ENCODE measurements at places on chromosomes 7 and 10.
A peak's percentile ranks its signal among the peaks of the same experiment; 100 is the strongest.

DNA sequence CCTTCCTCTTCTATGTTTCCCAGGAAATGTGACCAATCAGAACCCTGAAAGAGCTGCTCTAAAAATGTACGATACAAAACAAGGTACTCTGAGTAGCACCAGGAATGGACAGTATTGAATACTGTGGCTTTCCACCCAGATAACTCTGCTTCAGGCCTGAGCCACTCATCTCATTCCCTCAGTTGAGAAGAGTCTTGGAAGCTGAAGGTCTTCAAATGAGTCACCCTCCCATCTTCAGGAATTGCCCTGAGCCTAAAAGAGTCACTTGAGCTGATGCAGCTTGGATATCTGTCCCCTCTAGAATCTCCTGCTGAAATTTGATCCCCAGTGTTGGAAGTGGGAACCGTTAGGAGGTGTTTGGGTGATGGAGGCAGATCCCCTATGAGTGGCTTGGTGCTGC is 210.4 kb downstream of the DGKI start:
- no peak for DNase-seq

- DNase-seq: no peak
These were observed 2.5 kb downstream of the VOPP1 start for GRCh38 chr7:55569797-55570196.

DNA sequence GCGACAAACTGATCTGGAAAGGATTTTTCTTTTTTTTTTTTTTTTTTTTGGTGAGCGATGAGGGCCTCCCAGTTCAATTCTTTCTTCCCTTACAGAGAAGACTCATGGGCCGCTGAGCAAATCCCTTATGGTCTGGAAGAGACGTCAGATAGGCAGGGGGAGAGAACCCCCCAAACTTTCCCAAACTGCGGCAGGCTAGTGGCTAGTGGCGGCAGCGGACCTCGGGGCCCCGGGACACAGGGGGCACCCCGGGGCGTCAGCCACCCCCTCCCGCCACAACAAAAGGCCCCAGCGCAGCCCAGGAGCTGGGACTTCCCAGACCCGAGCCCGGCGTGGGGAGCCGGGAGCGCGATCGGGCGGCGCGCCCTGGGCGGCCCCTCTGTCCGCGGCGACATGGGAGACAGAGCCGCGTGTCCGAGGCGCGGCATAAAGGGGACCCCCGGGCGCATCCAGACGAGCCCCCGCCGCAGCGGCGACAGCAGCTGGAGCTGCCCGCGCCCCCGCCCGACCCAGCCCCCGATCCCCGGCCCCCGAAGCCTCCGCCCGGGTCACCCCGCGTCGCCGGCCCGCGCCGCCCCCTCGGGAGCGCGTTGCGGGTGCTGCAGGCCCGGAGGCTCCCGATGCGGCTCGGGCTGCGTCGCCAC is 755 bp downstream of the FAM171A1 start:
- DNase-seq: no peak

GRCh38 chr10:132861116-132861691 is 75.3 kb upstream of the NKX6-2 start:
- DNase-seq: no peak

DNA sequence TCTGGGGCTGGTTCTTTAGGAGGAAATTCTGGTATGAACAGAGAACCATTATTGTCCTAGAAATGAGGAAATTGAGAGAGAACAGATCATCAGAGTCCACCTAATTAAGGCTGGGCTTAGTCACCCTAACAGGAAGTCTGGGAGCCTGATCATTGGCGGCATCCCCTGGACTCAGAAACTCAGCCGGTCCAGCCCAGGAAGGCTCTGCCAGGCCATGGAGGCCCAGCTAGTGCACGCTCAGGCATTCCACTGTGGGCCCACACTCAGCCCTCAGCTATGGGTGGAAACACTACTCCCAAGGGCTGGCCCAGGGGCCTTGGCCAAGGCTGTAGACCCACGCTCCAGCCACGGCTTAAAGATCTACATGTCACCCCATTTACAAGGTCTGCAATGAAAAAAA is 109.2 kb downstream of the PTPN20 start:
- DNase-seq: no peak

DNA sequence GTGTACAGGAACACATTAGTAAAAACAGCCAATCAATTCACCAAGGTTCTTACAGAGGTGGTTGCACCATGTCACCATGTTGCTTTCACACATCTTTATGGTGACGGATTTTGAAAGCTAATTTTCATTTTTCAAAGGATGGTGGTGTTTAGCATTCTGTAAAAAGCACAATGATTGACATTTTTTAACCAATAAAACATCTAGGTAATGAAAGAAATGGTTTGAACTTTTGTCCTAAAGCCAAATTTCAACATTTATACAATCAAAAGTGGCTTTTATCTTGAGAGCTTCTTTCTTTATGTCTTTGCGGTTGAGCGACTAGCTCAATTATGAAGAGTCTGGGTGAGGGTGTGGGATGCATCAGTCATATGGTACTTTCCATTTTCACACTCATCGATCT is 94.4 kb downstream of the MALRD1 start:
- no peak for DNase-seq

- DNase-seq: no peak
These were observed 64.7 kb upstream of the HABP2 start for GRCh38 chr10:113488186-113488585.

DNA sequence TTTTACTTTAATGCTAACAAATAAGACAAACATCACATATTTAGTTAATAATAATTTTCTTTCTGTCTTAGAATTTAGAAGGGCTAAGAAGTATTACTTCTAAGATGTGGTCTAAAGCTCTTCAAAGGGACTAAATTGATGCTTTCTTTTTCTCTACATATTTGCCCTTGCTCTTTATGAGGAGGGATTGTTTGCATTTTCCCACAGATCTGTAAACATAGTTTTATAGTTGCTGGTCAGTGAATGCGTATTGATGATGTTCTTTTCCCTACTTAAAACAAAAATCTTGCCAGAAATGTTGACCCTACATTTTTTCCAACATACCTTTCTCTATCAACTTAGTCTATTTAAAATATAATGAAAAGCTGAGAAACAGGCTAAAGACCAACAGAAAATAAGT is 372.4 kb upstream of the LRGUK start:
- no peak for DNase-seq

GRCh38 chr10:77553966-77554365 is 83.6 kb downstream of the KCNMA1 start:
- no peak for DNase-seq

DNA sequence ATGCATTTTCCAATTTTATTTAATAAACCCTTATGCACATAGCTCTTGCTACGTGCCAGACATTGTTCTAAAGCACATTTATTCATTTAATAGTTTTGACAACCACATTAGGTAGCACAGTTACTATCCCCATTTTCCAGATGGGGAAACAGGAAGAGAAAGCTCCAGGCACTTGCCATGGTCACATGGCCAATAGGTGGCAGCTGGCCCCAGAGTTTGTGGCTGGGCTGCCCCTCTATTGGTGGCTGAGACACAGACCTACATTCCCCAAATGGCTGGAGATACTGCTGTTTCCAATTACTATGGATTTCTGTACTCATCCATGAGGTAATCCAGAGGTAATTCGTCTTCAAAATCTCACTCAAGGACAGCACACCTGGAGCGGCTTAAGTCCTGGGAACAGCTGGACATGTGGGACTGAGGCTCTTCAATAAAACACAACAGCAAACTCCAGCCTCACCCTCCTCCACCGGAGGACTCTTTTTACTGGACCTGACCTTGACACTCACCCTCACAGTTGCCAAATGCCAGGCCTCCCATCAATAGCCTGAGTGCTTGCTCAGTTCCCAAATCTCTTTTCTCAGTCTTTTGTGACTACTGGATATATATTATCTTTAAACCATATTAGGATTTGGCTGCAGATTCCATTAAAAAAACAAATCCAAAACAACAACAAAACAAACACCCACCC is 106.1 kb downstream of the CLEC2L start:
- DNase-seq: no peak

GRCh38 chr7:76509931-76510877 is at the start of gene UPK3B:
Gene UPK3B, plus strand, starts transcription at chr7:76510552. Its CDS starts 101 bp downstream, at chr7:76510653.
- DNase-seq: no peak

DNA sequence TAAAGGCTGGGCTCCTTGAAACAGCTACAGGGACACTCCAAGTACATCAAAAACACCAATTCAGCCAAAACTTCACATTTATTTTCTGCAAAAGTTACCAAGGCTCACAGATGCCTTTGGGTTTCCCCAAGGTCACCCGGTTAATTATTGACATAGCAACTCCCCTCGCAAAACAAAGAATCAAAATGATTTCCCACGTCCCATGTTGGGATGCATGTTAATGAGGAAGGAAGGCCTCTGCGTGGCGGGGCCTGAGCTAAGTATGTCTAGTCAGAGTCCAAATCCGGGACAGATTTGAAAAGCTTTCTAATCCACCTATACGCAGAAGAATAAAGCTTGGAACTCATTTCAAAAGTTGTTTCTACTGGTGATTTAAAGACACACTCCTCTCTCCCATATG is 535 bp upstream of the TMEM72 start:
- no peak for DNase-seq

- peak; percentile 42 for DNase-seq
These were observed at the start of gene MICALL2 for GRCh38 chr7:1458683-1459511. Gene MICALL2, minus strand, starts transcription at chr7:1459470. Its CDS starts 144 bp downstream, at chr7:1459326.

DNA sequence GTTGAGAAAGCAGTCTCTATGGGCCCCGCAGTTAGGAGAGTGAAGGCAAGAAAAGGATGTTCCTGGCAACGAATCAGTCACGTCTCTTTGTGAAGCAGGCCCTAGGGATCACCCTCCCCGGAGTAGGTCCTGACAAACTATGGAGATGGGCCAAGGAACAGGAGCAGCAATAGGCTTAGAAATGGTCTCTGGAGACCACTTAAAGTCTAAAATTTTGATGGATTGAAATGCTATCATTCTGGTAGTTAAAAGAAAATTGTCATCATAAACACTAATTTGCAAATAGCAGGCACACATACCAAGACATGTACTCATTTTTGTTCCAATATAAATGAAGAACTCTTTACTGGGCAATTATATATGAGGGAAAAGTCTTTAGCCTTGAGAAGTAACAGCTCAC is 123.5 kb downstream of the ITGB8 start:
- no peak for DNase-seq

DNA sequence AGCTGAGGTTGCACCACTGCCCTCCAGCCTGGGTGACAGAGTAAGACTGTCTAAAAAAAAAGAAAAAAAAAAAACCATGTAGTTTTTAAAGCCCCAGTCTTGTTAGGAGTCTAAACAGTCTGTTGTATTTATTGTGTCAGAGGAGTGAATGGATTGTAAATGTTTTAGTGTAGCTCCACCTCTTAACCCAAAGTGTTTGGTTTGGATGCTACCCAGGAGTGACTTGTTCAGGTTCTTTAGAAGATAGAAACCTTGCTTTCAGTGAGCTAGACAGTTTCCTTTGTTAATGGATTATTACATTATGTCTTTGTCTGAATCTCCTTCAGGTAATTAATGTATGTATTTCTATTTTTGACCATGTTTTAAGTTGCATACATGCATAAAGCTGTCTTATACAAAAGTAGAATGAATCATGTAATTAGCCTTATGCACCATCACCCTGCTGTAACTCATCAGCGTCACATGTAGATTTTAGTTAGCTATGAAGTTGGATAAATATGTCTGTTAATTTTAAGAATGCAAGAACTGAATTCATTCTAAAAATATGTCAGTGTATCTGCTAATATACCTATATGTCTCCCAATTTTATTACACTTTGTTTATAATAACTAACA is 97.7 kb downstream of the TAF3 start:
- DNase-seq: no peak

DNA sequence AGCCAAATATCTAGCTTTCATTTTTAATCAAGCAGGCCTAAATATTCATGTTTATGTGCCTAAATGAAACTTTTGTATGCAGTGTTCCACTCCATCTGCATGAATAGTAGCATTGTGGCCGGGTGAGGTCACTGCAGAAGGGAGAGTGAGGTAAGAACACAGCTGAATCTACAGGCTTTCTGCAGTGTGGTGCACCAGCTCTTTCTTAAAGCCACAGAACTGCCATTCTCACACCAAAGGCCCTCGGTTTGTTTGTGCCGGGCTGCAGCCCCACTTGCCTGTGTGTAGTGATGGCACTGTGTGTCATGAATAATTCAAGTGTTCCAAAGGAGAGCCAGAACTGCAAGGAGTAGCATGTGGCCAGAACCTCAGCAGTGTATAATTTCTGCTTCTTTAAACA is 204.1 kb downstream of the TRIL start:
- no peak for DNase-seq

GRCh38 chr10:23694921-23695824 is 256.3 kb downstream of the OTUD1 start:
- DNase-seq: peak; percentile 64

DNA sequence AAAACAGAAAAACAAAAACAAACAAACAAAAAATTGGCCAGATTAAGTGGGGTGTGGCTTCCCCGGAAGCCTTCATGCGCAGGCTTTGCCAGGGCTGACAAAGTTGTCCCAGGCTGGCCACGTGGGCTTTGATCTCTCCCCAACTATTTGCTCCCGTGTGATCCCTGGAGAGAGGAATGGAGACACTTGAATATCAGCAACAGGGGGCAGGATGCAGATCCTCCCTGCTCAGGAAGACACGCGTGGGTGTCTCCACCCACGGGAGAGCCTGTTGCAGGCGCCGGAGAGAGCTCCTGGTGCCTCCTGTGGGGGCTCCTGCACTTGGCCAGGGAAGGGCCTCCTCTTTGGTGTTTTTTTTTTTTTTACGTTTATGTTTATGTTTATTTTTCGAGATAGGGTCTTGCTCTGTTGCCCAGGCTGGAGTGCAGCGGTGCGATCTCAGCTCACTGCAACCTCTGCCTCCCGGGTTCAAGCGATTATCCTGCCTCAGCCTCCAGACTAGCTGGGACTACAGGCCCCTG is 19.0 kb downstream of the TRIM56 start:
- DNase-seq: no peak

DNA sequence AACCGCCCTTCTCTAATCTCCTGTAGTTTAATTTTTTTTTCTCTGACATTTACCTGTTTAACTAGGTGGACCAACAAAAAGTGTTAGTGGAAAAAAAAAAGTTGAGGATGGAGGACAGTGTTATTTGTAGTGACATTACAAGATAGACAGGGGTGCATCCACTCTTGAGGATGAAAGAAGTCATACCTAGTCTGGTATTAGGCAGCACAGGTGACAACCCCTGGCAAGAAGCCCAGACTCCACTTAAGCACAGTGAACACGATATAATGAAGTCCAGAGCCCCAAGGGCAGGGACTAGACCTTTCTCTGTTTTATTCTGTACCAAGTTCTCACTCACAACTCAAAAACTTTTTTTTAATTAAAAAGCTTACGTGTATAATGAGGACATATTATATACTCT is 268.4 kb downstream of the GPR37 start:
- DNase-seq: no peak

- DNase-seq: no peak
These were observed 18.7 kb downstream of the YKT6 start for GRCh38 chr7:44219371-44220045.

- DNase-seq: no peak
These were observed 11.3 kb downstream of the XRCC2 start for GRCh38 chr7:152664636-152665035.
